NCI-H2171 (cell line): ENCODE measurements at places on chromosomes 5 and 9.

- no peak for DNase-seq
These were observed 301.0 kb downstream of the GADD45G start for GRCh38 chr9:89905606-89906338.

GRCh38 chr5:73139485-73139884 is 19.1 kb downstream of the TMEM171 start:
- no peak for DNase-seq

DNA sequence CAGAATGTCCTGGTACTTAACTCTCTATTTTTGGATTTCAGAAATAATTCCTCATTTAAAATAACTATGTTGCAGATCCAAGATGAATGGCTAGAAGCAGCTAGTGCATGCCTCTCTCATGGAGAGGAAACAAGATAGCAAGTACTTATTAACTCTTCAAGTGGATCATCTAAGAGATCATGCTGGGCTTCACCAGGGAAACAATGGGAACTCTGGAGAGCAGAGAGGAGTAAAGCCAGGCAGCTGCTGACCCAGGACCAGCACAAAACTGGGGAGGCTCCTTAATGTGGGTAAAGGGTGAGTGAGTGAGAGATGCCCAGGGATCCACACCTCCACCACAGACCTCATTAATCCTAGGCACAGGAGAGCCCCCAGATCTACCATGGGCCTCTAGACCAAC is 897.8 kb upstream of the ACO1 start:
- DNase-seq, result no peak

- no peak for DNase-seq
These were observed 26.0 kb upstream of the MAST4 start for GRCh38 chr5:66570201-66570600.

DNA sequence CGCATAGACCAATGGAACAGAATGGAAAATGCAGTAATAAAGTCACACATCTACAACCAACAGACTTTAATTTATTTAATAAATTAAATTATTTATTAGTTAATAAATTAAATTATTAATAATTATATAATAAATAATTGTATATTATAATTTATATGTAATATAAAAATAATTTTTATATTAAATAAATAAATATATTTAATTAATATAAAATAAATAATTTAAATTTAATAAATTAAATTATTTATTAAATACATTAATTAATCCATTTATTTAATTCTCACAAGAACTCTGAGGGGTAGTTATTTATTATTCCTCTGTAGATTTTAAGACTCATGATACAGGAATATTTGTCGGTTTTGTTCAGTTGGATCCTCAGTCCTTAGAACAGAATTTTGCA is 176.1 kb upstream of the ADAMTS19 start:
- DNase-seq, result no peak

DNA sequence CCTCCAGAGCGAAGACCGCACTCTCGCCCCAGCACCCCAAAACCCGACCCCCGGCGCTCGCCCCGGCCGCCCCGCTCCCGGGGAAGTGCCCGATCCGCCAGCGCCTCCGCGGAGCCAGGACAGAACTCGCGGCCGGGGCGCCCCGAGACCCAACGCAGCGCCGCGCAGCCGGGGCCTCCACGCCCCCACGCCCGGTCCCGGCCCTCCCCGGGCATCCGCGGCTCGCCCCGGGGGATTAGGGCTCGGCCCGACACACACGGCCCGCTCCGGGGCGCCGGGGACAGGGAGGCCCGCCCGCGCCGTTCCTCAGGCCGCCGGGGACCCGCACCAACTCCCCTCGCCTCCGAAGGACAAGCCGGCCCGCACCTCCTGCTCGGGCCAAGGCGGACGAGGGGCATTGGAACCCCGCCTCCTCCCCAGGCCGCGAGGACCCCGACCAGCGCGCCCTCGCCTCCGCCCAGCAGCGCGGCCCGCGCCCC is 544 bp downstream of the FNBP1 start:
- DNase-seq, result no peak

- DNase-seq, result no peak
These were observed 39.4 kb downstream of the RNF44 start for GRCh38 chr5:176497852-176498251.

- no peak for DNase-seq
These were observed 1140.6 kb downstream of the EFNA5 start for GRCh38 chr5:106530150-106530549.

- DNase-seq, result no peak
These were observed 19.0 kb downstream of the ABL1 start for GRCh38 chr9:130854092-130854491.

DNA sequence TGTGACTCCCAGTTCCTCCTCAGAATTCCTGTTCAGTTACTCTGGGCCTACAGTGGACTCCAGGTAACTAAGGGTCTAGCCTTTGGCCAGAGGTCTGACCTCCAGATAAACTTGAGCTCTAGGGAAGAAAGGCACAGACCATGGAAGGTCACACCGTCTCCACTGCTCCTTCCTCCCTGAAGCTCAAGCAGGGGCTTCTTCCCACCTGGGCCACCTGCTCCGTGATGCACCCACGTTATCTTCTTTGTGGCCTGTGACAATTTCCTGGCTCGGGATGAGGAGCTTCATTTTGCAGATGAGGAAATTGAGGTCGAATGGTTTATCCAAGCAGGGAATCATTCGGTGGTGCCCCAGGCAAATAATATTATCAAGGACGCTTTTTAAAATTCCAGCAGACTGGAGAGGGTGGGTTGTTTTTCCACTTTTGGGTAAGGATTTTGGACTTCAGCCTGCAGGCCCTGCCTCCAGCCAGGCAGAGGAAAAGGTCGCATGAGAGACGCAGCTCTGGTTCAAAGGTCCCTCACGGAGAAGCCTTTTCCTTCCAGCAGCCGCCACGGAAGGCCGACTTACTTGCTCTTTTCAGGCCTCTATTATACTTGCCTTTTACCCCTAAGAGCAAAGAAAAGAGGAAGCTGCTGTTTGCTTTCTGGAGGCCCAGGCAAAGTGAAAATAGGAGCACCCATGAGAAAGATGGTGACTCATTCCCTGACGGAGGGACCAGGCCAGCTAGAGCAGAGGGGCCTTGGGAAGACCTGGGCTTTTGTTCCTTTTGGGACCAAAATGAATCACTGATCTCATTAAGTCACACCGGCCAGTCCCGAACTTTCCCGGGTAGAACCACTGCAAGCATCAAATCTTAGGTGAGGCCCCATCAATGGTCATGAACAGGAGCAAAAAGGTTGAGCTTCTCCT is 22.8 kb upstream of the DUSP1 start:
- no peak for DNase-seq

- DNase-seq, result no peak
These were observed 10.6 kb downstream of the AFAP1L1 start for GRCh38 chr5:149282027-149282965.

GRCh38 chr5:113489299-113489698 is 1.0 kb upstream of the MCC start:
- DNase-seq, result no peak

DNA sequence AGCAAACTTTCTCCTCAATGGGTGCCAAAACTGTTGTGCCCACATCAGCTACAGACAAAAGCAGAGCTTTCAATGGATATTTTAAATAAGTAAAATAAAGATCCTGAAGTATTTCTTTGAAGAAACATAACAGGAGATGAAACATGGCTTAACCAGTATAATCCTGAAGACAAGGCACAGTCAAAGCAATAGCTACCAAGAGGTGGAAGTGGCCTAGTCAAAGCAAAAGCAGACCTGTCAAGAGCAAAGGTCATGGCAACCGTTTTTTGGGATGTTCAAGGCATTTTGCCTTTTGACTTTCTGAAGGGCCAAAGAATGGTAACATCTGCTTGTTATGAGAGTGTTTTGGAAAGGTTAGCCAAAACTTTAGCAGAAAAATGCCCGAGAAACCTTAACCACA is 77.9 kb downstream of the ANXA1 start:
- no peak for DNase-seq

DNA sequence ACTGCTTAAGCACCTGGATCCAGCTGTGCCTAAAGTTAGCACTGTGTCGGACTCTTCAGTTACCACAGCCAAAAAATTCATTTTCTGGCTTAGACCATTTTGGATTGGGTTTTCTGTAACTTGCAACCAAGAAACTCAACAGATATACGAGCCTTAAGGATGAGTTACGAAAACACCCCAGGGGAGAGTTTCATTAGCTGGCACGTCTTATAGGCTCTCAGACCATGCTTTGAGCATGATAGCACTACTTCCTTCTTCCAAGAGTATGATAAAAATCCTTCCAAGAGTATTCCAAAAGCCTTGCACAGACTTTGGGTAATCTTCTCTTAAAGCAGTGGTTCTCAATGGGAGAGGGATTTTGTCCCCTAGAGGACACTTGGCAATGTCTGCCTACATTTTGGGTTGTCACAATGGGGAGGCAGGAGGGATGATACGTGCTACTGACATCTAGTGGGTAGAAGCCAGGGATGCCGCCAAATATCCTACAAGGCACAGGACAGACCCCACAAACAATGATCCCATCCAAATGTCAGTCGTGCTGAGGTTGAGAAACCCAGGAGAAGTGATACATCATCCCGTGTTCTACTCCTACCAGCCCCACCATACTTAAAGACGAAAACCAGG is 64.8 kb downstream of the SMIM23 start:
- no peak for DNase-seq
